Right lung (tissue), 10 donors: ENCODE measurements at places on chromosomes 6 and 20.

GRCh38 chr20:12199703-12200102 lies 282.0 kb downstream of the BTBD3 start:
- DNase-seq: no peak

DNA sequence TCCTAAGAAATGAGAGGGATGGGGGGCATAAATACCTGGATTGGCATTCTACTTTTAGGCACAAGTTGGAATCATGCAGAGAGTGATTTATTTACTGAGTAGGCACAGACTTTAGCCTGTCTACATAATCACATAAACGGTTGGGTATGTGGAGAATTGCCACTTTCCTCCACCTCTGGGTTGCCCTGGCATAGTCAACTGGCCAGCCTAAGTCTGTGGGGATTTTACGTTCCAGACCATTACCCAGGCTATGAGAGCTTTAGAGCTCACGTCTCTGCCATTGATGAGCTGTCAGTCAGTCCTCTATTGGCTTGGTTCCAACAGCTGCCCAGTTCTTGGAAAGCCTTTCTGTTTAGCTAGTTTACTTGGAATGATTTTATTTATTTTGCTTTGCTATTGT lies 5.0 kb upstream of the BHLHE23 start:
- no peak for DNase-seq

DNA sequence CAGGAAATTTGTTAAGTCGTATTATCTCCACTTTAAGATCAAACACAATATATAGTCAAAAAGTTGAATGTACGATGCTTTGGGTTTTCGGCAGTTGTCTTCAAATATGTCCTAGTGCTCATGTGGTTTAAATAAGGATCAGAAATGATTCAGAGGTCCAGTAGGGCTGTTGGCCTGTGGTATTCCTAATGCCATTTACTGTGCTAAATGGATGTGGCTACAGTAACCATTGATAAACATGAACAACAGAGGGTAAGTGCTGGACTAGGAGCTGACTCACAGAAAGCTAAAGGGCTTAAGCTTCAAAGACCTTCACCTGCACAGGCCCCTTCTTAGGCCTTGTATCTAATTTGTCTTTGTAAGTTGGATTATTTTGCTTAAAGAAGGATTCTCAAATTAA lies 80.5 kb upstream of the TPD52L1 start:
- no peak for DNase-seq

GRCh38 chr20:10536531-10536930 lies 101.4 kb downstream of the SLX4IP start:
- DNase-seq: no peak
